ENCODE measurements at places on chromosomes 16 and 17.

- DNase-seq, result no peak
These were observed 39.8 kb downstream of the TNFRSF13B start for GRCh38 chr17:16932156-16932555.

- no peak for DNase-seq
These were observed 128.0 kb downstream of the RAP1GAP2 start for GRCh38 chr17:2924211-2924610.

DNA sequence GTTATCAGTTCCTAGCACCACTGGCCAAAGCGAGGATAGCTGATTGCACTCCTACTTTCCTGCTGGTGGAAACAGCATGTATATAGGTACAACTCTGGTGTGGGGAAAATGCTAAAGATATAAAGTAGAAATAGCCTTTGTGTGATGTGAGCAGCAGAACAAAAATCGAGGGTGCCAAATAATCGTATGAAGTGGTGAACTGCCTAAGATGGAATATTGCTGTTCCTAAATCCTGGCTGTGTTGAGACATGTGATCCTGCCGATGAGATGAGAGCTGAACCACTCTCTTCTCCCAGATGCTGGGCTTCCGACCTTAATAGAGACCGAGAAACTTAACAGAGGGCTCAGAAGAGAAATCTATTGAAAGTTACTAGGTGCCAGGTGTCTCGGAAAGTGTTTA lies 117.8 kb downstream of the WWOX start:
- DNase-seq, result no peak

- DNase-seq, result no peak
These were observed 100.7 kb downstream of the ABCA8 start for GRCh38 chr17:68854452-68854851.

DNA sequence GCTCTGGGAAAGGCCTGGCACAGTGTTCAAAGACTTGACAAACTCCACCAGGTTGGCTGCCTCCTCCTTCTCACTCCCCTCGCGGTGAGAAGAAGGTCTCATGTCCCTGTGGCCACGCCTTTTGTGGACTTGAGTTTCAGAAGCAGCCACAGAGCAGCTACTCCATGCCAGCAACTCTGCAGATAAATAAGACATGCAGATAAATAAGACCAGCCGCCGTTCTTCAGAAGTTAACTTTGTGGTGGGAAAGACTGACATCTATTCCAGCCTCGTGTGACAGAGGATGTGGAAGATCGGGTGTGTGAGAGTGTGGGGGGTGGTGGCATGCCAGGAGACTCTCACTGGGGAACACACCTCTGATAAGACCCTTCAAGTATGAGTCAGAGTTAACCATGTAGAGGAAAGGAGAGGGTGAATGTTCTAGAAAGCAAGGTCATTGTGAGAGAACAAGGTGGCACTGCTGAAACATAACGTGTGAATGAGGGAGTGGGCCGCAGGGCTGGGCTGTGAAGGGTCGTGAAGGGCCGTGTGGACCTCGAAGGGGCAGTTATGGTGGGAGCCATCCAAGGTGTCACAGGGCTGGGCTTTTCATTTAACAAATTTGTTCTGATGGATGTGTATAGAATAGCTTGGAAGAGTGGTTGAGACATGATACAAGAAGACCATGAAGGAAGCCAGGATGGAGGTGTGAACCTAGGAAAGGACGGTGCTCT lies 830 bp downstream of the SPACA3 start:
- DNase-seq, result no peak

DNA sequence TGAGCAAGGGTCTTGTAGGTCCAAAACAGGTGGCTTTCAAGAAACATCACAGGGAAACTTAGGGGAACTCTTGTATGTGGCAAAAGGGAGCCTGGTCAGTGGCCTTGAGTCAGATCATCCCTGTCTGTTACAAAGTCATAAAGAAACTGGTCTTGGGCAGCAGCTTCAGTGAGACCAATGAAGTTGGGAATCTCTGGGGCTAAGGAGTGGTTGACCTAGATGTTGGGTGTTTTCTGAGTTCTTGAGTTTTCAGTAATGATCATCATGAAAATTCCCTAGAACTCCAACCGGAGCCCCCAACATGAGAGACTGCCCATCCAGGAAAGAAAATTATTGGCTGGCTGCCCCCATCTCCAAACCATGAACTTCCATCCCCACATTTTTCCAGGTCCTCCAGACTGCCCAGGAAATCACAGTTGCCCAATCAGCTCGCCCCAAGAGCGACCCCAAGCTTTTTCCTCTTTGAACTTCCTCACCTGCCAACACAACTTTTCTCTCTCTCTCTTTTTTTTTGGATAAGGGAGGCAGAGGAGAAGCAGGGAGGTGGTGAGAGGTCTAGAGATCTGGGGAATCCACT lies 3.9 kb downstream of the CCR7 start:
- DNase-seq, result no peak

GRCh38 chr17:74767111-74767516 lies 9.0 kb downstream of the NAT9 start:
- DNase-seq, result no peak

GRCh38 chr16:71344315-71344905 lies 14.1 kb upstream of the CALB2 start:
- DNase-seq, result no peak

DNA sequence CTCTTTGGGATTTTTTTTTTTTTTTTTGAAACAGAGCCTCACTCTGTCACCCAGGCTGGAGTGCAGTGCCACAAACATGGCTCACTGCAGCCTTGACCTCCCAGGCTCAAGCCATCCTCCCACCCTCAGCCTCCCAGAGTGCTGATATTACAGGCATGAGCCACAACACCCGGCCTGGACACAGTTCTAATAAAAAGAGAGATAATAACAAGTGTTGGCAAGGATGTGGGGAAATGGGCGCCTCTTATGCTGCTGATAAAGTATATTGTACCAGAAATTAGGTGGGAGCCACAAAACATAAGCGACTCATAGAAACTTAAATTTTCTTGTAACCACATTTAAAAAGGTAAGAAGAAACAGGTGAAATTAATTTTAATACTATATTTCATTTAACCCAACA lies 50.4 kb upstream of the FA2H start:
- DNase-seq, result no peak

Data from NAMALWA (cell line).